ENCODE measurements at places on chromosomes 11 and 22. TPM values are rescaled to one million over a fixed set of nuclear protein-coding genes. Genes with fewer than 3 reads are reported as not detected.

- H3K4me3 ChIP-seq, result no peak overlapping the region
- DNase-seq, result no peak
- no peaks in the 10 kb centered on the region for H3K27me3 ChIP-seq
- no peak overlapping the region for H3K27ac ChIP-seq
- peaks cover 13% of the 10 kb centered on the region for H3K4me1 ChIP-seq
- H3K36me3 ChIP-seq, result peaks cover 6% of the 10 kb centered on the region
Observed at GRCh38 chr11:12381875-12382274, 4.5 kb downstream of the PARVA start.

GRCh38 chr11:13008061-13008435, 1.1 kb upstream of the RASSF10 start:
- no peaks in the 10 kb centered on the region for H3K36me3 ChIP-seq
- no peaks in the 10 kb centered on the region for H3K4me1 ChIP-seq
- DNase-seq, result no peak
- no peak overlapping the region for H3K4me3 ChIP-seq
- peaks cover 81% of the 10 kb centered on the region for H3K27me3 ChIP-seq
- H3K27ac ChIP-seq, result no peak overlapping the region

DNA sequence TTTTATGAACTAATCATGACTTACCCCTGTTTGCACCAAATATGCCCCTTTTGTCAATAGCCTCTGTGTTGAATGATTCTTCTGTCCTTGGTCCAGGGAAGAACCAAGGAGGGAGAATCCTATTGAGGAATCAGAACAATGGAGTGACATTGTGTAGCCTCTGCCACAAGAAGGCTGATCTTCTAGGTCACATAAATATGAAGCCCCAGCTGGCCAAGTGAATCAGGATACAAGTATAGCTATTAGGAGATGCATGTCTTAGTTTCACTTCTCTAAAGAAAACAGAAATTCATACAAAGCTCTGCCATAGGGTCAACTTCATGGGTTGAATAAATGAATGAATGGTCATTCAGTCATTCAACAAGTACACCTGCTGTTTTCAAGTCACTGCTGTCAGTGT, 118.2 kb upstream of the BLID start:
- H3K4me3 ChIP-seq, result no peak overlapping the region
- no peaks in the 10 kb centered on the region for H3K36me3 ChIP-seq
- no peak overlapping the region for H3K27ac ChIP-seq
- no peak for DNase-seq
- H3K27me3 ChIP-seq, result no peaks in the 10 kb centered on the region

DNA sequence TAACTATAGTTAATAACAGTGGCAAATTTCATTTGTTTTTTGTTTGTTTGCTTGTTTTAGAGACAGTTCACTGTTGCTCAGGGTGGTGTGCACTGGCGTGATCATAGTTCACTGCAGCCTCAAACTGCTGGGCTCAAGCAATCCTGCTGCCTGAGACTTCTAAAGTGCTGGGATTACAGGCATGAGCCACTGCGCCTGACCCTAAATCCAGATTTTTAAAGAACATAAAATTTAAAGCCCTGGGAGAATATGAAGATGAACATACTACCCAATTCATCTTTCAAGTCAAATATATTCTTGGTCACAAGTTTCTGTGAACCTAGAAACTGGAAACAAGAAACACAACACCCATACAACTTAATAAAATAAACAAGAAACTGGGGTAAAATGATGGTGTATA, 28.1 kb downstream of the RRAS2 start:
- H3K4me1 ChIP-seq, result peaks cover 46% of the 10 kb centered on the region
- DNase-seq, result no peak
- no peak overlapping the region for H3K4me3 ChIP-seq
- no peaks in the 10 kb centered on the region for H3K27me3 ChIP-seq
- H3K36me3 ChIP-seq, result no peaks in the 10 kb centered on the region

DNA sequence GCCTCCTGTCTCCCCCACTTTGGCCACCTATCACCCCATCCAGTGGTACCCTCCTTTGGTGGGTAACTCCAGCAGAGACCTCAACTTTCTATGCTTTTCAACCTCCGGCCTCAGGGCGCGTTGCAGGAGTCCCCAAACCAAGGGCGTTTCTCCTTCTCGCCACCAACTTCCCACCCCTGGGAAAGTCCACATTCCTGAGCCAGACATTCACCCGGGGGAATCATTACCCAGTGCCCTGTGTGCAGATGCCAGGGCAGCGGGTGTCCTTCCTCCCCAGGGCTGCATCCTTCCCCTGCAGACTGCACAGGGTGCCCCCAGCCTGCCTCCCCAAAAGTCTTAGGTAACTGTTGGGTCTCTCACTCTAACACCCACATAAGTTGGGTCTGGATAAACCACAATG, 26.4 kb downstream of the MYEOV start:
- no peaks in the 10 kb centered on the region for H3K36me3 ChIP-seq
- H3K4me1 ChIP-seq, result peaks cover 48% of the 10 kb centered on the region
- H3K27me3 ChIP-seq, result no peaks in the 10 kb centered on the region
- DNase-seq, result no peak

The MUC15 gene
- total RNA-seq, result not detected

All from GM23248 (cell line).